ENCODE measurements at places on chromosomes 2 and 18.

- DNase-seq, result no peak
Observed at GRCh38 chr2:150475479-150476250, 11.8 kb downstream of the RND3 start.

DNA sequence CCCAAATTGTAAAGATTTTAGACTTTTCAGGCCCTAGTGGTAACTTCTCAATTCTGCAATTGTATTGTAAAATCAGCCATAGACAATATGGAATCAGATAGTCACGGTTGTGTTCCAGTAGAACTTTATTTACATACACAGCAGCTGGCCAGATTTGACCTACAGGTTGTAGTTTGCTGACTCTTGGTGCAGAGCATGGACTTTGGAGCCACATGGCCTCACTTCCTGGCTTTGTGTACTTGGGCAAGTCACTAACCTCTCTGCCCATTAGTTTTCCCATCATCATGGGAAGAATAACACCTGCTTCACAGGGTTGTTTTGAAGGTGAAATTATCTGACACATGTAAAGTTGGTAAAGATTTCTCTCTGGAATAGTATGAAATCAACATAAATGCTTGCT lies 147.6 kb downstream of the TMEM200C start:
- no peak for DNase-seq

DNA sequence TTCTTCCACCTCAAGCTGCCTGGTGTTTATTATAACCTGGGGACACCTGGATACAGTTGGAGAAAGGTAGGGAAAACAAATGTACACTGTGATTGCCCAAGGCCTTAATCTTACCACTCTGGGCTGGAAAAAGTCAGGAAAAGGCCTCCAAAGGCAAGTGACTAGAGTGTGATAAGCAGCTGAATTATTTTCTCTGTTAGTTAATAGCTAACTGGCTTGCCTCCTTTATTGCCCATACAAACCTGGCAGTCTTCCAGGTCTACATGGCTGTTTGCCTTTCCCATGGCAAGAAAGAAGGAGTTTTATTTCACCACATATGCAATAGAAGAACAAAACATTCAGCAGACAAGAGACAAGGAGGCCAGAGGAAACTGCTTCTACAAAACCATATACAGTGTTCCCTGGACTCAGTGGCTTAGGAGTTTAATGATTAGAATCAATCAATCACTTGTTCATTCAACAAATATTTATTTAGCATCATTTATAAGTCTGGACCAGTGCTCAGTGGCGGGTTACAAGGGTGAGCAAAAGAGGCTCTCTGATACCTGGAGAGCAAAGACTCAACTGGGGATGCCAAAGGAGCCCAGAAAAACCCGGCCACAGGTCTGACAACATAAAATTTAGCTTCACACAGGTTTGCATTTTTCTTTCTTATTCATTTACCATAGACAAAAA lies 27.5 kb upstream of the SUCLG1 start:
- DNase-seq, result no peak

GRCh38 chr2:238893349-238894000 lies 45.6 kb downstream of the TWIST2 start:
- no peak for DNase-seq

DNA sequence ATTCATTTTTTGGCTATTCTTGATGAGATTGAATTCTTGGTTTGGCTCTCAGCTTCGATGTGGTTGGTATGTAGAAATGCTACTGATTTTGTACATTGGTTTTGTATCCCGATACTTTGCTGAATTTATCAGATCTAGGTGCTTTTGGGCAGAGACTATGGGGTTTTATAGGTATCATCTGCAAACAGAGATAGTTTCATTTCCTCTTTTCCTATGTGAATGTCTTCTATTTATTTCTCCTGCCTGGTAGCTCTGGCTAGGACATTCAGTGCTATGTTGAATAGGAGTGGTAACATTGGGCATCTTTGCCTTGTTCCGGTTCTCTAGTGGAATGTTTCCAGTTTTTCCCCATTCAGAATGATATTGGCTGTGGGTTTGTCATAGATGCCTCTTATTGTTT lies 5.5 kb upstream of the TACR1 start:
- no peak for DNase-seq

GRCh38 chr2:30269771-30270145 lies 38.4 kb downstream of the LBH start:
- DNase-seq, result no peak

DNA sequence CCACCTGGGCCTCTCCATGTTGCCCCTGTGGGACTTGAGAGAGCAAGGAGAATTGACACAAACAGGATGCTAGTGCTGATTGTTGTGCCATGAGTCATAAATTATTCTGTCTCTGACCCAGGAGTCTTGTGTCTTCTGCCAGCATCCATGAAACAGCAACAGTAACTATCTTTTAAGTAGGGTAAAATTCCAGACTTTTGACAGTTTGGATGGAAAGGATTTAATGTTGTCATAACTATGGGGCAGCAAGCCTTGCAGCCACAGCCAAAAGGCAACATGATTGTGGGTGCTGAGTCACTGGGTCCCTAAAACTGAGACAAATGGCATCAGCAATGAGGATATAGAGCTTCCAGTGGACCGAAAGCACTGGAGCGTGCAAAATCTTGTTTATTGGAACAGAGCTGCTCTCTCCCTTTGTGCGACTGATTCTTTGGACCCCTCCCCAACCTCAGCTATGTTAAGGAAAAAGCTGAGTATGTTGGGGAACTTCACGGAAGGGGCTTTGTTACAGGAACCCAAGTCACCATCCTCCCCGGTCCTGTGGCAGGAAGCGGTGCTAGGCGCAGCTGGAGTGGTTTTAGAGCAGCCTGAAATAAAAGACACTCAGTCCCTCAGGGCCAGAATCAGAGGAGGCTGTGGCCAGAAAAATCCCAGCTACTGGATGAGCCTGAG lies 9.6 kb upstream of the ITPRIPL1 start:
- DNase-seq, result no peak

DNA sequence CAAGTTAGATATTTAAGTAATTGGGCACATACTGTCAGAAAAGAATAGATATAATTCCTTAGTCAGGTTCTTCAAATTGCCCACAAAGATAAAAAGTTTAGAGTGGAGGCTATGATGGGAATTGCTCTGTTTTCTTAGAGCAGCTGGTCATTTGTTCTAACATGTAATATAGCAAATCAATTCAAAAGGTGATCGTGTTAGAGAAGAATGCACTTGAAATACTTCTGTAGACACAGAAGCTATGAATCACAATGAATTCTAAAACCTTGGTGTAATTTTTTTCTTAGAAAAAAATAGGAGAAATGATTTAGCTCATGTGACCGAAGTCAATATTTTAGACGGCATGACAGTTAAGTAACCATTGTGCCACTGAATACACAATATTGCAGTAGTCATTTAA lies 918.1 kb upstream of the LRATD1 start:
- DNase-seq, result no peak

- no peak for DNase-seq
Observed at GRCh38 chr2:187614756-187615155, 60.5 kb upstream of the TFPI start.

DNA sequence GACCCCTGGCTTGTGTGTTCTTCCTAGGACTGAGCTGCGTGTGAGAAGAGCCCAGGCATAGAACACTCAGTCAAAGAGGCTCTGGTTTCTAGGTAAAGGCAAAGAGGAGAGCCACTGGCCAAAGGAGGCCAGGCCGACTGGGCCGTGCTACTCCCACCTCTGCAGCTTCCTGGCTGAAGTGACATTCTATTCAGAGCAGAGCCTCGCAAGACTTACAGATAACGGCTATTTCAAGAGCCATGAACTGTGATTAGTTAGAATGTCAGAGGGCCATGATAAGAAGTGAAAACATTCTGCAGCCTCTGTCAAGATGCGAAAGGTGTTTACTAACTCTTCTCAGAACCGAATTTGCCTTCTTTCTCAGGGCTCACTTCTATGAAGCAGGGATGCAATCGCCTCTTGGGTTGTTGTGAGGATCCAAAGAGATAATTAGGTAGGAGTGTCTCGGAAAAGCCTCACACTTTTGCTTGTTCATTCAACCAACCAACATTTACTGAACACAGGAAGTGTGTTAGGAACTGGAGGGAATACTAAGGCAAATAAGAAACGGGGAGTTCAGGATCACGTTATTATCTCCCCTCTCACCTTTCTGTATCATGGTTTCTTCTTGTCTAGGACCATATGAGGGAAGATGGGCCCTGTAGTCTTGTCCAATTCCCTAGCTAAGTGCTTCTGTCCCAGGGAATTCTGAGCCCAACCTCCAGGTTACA lies 3.4 kb upstream of the DNAJC5G start:
- DNase-seq, result no peak

GRCh38 chr2:230898713-230899091 lies 26.3 kb downstream of the GPR55 start:
- no peak for DNase-seq

DNA sequence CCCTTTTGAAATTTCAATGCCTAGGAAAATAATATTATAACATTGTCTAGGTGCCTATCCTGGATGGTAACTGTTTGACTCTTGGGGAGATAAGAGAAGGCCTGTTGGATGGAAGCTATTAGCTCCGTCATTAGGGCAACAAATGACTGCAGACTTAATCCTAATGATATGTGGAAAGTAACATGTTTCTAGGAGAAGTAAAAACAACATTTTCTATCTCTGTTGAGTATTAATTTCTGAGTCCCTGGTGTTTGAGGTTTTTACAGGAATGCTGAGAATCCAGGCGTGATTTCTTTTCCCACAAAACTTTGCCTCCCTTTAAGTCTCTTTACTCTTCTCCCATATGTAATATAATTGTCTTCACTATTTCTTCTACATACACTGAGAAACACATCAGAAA lies 159.1 kb downstream of the GALNT1 start:
- DNase-seq, result no peak

DNA sequence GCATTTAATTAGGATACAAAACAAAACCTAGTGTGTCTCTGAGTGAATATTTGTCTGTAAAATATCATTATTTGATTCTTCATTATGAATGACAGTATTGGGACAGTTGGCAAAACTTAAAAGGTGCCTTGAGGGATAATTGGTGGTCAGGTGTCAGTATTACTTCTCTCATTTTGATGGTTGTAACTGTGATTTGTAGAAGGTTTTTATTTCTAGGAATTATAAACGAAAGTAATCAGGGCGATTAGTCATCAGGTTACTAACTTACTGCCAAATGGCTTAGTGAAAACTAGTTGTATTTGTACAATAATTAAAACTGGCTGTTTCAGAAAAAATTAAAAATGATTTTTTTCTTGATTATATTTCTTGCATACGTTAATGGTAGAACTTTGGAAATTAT lies 117.6 kb downstream of the BIRC6 start:
- no peak for DNase-seq

- no peak for DNase-seq
Observed at GRCh38 chr2:109218087-109218791, 89.2 kb downstream of the SH3RF3 start.

DNA sequence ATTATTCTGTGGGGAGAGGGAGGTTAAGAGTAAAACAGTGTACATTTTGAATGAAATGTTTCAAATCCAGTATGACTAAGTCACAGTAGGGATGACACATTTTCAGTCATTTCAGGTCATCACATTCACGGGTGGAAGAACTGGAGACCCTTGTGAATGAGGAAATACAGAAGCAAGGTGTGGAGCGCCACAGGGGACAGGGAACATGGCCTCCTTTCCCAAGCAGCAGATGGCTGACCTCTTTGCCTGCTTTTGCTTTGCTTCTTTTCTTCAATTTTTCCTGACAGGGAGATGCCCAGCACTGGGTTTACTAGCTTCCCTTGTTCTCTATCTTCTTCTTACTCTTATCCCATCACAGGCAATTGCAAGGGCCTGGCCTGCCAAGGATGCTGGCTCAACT lies 278.9 kb upstream of the DLGAP1 start:
- no peak for DNase-seq

- DNase-seq, result no peak
Observed at GRCh38 chr2:191515551-191515950, 162.4 kb upstream of the NABP1 start.

DNA sequence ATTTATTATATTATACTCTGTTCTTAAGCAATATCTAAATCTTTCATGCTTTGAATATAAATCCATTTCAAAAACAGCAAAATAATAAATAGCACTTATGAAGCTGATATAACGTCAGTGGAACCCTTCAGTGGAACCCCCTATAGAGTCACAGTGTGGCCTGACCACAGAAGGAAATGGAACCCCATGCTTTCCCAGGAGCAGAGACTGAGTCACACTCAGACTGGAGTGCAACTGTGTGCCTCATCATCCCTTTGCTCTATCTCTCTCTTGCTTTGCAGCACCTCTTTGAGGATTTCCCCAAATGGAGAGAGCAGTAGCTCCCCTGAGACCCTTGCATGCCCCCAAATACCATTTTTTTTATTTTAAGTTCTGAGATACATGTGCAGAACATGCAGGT lies 13.1 kb downstream of the NXPH2 start:
- DNase-seq, result no peak

GRCh38 chr18:56168049-56168781 lies 470.2 kb downstream of the TXNL1 start:
- no peak for DNase-seq

- DNase-seq, result no peak
Observed at GRCh38 chr18:2036086-2036485, 535.2 kb downstream of the METTL4 start.

DNA sequence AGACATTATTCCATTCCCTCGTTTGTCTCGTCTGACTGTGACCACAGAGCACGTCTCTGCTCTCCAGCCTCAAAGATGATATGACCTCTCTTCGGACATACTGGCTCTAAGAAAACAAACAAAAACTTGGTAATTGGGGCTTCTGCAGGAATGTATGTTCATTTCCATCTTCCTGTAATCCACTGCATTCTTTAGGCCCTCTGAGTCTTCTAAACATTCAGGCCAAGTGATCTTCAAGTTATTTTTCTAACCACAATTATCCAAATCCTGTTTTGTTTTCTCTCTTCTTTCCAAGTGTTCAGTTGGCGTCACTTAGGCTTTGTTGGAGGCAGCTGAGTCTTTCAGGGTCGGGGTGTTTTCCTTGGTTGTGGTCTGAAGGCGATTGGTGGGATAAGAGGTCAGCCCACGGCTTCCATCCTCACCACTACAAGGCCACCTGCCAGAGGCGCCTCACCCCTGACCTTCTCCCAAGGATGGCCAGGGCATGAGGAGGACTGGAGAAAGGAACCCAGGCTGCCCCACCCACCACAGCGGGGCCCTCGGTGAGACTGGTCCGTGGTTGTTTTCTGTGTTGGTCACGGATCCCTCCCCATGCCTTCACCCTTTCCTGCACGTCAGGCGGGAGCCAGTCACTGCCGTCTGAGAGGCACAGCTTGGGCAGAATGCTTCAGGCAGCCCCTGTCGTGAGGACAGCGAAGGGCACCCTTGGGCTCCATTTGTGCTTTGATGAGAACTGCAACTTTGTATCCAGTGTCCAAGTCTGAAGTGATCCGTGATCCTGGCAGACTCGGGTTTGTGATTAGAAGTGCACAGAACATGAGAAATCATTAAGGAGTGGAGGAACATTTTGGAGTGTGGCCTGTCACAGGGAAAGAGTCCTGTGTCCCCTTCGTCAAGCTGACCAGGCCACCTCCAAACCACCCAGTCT lies 88.6 kb upstream of the FHL2 start:
- no peak for DNase-seq

GRCh38 chr2:223068071-223068470 lies 16.1 kb downstream of the KCNE4 start:
- DNase-seq, result no peak

GRCh38 chr2:241659150-241659739 lies 21.8 kb downstream of the ATG4B start:
- DNase-seq, result no peak

GRCh38 chr2:146982393-146982846 lies 862.4 kb upstream of the ACVR2A start:
- DNase-seq, result no peak

GRCh38 chr2:235692671-235693171 lies 198.9 kb downstream of the AGAP1 start:
- DNase-seq, result no peak

Measured in NCI-H1436 treated with DMSO at 0.1 percent for 48 hours (cell line).